ENCODE measurements at places on chromosomes 5 and 9.

DNA sequence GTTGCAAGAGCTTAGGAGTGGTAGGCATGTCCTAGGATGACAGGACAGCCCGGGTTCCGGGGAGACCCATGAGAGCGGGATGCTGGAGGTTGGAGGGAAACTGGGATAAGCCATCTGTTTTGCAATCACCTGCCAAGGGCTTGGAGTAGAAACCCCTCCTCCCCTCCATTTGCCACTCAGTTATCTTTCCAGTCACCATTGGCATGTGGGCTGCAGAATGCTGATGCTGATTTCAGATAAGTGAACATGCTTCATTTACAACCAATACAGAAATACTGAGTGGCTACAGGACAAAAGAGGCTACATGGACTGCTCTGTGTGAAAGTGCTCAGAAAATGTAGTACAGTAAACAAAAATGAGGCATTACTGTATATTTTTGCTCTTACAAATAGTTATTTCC is 93.4 kb upstream of the KIF2A start:
- no peak for DNase-seq

DNA sequence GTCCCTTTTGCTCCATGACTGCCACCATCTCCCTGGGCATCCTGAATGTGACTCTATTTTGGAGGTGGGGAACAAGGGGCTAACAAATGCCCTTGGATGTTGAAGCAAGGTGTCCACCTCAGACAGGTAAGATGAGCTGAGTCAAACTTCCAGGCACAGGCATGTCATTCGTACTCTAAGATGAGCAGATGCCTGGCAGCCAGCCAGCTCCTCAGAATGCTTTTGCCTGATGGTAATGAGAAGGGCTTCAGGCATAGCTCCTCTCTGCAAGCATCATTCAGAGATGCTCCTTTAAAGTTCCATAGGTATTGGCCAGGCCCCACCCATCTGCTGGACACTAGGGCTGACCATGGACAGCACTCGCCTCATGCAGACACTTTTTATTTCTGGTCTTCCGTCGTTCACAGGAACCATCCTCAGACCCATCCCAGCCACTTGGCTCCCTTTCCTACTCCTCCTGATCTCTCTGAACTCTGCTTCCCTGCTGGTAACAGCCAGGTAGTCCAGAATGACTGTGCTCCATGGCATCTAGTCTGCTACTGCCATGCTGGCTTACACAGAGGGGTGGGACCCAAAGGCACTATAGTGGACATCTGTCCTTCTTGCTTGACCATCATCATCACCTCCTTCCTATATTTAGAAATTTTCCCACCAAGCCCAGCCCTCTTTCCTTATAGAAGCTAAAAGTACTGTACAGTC is 118.8 kb downstream of the GLIS3 start:
- no peak for DNase-seq

DNA sequence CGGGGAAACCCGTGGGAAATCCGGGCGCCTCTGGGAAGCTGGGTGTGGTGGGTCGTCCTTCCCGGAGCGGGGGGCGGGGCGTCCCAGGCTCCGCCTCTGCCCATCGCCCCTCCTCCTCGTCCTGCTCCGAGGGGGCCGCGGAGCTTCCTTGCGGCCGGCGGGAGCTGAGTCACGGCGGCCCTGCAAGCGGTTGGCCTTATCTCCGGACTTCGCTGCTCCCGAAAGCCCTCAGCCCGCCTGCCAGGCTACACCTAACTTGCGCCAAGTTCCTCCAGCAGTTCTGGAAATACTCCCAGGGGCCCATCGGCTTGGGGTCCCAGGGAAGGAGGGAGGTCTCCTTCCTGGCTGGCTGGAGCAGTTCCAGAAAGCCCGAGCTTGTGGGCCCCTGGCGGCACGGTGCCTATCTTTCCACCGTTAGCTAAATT is 54.1 kb upstream of the CDKN2AIPNL start:
- DNase-seq = peak; percentile 23

DNA sequence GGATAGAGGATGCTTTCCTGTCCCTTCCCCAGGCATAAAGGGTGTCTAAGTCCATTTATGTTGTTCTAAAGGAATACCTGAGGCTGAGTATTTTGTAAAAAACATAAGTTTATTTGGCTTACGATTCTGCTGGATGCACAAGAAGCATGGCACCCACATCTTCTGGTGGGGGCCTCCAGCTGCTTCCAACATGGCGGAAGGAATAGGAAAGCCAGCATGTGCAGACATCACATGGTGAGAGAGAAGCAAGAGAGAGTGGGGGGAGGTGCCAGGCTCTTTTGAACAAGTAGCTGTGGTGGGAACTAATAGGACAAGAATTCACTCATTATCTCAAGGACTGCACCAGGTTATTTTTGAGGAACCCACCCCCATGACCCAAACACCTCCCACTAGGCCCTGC is 77.2 kb downstream of the ADCY2 start:
- no peak for DNase-seq

GRCh38 chr5:87015901-87016300 is 251.8 kb upstream of the RASA1 start:
- DNase-seq = no peak

GRCh38 chr9:5931657-5932056 is 41.0 kb downstream of the MLANA start:
- DNase-seq = no peak

GRCh38 chr5:126066836-126067235 is 356.4 kb upstream of the GRAMD2B start:
- no peak for DNase-seq

DNA sequence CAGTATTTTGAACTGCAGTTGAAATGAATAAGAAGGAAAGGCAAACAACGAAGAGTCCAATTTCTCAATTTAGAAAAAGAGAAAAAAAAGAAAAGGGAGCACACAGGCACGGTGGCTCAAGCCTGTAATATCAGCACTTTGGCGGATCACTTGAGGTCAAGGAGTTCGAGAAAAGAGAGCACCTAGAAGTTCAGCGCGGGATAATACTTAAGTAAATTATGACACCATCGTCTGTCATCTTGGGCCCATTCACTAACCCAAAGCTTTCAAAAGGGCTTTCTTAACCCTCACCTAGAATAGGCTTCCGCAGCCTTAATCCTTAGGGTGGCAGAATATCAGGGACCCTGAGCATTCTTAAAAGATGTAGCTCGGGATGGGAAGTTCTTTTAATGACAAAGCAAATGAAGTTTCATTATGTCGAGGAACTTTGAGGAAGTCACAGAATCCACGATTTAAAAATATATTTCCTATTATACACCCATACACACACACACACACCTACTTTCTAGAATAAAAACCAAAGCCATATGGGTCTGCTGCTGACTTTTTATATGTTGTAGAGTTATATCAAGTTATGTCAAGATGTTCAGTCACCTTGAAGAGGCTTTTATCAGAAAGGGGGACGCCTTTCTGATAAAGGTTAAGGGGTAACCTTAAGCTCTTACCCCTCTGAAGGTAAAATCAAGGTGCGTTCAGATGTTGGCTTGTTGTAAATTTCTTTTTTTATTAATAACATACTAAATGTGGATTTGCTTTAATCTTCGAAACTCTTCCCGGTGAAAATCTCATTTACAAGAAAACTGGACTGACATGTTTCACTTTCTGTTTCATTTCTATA is 602 bp upstream of the CD274 start:
- DNase-seq = no peak

- DNase-seq = no peak
Measured at GRCh38 chr5:148768806-148769415, 57.5 kb upstream of the ADRB2 start.

DNA sequence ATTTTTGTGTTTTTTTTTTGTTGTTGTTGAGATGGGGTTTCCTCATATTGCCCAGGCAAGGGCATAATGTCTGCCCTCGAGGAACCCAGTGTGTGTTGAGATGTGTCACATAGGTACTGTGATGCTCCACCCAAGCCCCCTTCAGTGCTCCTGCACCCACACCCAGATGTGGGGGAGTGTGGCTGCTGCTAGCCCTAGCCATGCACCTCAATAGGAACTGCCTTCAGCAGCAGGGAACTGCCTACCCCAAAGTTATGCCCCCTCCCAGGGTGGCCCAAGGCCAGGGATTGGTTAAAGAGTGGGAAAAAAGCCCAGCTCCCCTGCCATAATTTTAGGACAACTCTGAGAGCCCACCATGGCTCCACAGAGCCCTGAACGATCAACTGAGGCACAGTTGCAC is 33.3 kb upstream of the EPB41L4B start:
- DNase-seq = no peak

DNA sequence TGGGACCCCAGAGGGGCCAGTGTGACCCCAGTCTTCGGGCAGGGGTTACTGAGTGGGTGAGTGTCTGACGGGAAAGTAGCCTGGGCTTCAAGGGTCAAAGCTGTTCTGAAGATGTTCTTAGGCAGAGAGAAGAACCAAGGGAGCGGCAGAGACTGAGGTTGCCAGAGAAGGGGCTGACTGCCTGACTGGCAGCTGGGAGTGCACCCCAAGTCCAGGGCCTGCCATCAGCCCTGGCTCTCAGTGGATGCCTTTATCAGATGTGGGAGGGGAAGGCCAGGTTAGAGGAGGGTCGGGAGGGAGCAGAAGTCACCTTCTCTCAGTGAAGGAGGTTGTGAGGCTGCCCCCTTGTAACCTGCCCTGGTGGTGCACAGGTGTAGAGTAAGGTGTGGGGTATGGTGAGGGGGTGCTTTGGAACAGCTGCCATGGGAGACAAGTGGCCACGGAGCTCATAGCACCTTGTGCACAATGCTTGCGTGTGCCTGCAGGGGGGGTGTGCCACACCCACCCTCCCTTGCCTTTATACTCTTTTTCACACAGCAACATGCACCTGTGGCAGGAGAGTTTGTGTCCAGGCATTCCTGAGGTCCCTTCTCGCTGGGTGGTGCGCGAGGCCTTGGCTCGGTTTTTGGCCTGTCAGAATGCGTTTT is 18.9 kb downstream of the RALGPS1 start:
- no peak for DNase-seq

GRCh38 chr5:139178935-139179334 is 19.2 kb downstream of the SIL1 start:
- DNase-seq = no peak

DNA sequence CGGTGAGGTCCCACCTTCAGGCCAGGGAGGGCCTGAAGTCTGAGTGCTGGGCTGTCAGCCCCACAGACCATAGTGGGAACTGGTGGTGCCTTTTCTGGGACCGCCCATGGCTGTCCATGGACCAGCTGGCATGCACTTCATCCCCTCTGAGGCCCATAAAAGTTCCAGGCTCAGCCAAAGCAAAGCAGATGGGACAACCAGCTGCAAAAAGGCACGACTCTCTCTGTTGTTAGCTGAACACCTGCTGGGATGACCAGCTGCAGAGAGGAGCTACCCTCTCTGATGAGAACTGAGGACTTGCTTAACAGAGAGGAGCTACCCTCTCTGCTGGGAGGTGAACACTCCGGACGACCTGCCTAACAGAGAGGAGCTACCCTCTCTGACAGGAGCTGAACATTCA is 844.3 kb upstream of the DMAC1 start:
- DNase-seq = no peak

DNA sequence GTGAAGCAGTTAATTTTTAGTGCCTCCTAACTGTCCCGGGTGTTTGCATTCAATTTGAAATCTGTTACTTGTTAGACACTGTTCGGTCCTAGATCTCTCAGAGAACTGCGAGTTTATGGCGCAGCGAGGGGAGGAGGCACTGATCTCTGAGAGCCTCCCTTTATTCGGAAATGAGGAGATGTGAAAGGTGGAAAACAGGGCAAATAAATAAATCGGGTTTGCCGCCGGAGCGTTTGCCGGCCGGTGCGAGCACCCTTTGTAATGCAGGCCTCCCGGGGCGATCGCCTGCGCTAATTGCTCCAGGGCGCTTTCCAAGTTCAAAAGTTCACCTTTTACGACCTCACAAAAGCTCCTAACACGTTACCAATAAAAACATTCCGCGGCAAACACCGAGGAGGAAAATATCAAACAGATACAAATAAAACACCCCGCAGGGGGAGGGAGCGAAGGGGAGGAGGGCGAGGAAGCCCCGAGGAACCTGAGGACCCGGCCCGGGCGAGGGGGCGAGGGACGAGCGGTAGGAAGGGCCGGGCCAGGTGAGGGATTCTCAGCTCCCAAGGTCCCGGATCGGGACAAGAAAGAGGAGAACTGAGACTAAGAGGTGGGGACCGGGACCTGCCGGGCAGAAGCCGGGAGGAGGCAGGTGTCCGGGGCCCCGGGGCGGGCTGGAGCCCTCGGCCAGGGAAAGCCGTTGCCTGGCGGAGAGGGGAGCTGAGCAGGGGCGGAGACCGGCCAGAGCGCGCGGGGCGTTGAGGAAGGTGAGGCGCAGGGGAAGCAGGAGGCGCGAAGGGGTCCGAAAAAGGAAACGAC is 1.4 kb downstream of the NR6A1 start:
- DNase-seq = no peak

DNA sequence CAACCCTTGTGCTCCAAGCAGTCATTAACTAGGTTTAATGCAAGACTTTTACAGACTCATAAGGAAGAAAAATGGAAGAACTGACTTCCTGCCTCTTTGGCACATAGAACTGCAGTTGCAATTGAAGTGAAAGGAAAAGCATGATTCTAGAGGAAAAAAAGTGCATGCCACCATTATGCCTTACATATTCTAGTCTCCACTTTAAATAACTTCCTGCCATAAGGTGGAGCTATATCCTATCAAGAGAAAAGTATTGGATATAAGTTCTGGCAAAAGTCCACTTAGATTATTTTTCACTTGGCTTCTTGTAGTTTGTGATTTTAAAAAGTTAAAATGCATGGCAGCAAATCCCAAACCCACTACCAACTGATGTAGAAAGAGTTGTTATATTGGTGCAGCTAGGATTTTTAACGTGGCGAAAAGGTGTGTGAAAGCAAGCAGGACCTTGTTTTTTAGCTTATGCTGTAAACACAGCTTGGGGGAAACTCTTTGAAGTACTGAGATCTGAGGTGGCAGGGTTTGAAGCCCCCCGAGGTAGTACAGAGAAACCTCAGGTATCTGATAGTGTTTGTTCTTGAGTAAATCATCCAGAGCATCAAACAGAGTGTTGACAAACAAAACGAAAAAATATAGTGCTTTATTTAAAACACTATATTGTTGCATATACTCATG is 117.9 kb downstream of the ANXA1 start:
- no peak for DNase-seq

DNA sequence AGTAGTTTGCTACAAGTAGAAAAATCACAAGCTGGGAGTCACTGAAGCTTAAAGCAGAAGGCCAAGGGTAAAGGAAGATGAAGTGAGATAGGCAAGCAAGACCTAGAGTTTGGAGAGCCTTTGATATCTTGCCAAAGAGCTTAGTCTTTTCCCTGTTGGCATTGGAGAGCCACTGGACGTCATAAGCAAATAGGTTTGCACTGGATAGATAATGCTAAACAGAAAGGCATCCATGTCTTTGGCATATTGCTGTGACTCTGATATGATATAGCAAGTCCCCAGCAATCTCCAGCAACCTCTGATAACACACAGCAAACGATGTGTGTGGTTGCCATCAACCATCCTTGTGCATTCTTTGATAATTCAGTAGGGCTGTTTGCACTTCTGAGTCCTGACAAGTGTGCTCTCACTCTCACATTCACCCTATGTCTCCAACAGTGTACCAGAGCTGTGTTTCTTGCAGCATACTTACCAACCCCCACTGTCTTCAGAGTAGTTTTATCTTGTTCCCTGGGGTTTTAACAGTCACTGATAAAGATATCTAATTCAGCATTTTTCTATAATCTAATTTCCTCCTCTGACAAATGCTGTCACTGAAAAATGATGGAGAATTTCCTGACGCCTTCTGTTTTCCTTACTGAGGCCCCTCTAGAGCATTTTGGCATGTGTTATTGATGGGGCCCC is 16.9 kb upstream of the FREM1 start:
- no peak for DNase-seq

Measured in T-helper 22 cell (primary cell).